ENCODE measurements at places on chromosomes 4 and X.

DNA sequence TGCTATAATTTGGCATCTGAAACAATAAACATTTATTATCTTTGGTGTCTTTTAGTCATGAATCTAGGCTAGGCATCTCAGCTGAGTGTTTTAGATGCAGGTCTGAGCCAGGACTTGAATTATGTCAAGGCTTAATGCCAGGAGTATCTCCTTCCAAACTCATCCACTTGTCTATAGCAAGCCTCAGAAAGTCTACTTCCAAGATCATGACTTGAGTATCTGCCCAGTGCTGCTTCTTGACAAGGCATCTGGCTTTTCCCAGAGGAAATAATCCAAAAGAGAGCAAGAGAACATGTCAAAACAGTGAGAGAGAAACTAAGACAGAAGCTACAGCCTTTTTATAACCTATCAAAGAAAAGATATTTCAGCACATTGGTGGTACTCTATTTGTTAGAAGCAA lies 1052.1 kb upstream of the PCDH10 start:
- no peak for DNase-seq

DNA sequence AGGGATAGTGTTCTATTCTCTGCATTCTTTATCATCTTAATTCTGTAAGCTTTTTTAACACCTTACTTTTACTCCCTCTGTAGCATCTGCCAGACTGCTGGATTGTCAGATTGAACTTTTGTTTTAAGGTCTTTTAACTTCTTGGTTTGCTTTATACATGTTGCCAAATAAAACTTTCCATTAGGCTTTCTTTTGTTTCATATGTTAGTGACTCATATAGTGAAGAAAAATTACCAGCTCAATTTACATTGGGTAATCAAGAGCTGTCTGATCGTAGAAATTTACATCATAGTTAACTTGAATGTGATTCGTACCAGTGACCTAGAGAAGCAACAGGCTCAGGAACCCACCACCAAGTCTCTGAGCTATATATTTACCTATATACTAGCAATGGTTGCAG lies 28.5 kb upstream of the KLHL4 start:
- DNase-seq: no peak

DNA sequence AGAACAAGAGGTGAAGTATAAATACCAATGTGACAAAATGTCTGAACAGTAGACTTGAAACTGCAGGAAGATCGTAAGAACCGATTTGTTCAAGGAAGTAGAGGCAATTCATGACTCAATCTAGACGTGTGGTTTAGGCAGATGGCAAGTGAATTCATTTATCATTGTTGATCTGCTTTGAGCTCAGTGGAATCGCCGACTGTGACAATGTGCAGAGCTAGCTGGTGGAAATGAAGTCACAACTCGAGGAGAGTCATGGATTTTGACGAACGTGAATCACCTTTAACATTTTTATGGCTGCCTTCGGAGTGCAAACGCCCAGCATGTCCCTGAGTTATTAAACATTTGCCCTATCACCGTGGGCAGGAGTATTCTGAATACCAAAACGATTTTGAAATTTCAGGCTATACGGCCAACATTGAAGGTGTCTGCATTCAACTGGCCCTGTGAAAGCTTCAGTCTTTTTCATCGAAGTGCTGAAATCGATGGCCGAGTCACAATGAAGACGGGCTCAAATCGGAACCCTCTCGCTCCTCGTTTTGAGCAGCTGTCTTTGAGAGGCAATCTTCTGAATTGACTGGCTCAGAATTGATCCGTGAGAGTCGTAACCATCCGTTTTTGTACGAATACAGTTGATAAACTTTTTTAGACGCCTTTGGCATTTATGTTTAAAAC lies 689 bp upstream of the OGT start:
- DNase-seq: peak; percentile 56

GRCh38 chr4:22048323-22048722 lies 99.8 kb upstream of the KCNIP4 start:
- DNase-seq: no peak

- no peak for DNase-seq
These were observed 2706.8 kb downstream of the ARAP2 start for GRCh38 chr4:33537527-33537926.

- peak; percentile 60 for DNase-seq
These were observed 5.2 kb upstream of the TCEANC start for GRCh38 chrX:13647709-13648212.

DNA sequence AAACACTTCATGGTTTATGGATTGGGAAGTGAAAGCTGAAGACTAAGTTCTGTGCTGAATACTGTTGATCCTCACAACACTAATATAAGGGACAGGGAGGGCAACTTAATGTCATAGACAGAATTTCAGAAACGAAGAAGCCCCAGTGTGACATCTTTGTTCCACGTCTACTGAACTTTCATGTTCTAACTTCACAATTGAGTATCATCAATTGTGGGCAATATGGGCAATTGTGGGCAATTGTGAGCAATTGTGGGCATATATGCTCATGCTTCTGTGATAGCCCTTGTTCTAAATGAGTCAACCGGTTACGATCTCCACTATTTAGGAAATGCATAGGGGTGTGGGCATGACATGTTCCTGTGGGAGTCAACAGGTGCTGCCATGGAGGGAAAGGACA lies 33.7 kb downstream of the CYBB start:
- no peak for DNase-seq

GRCh38 chr4:145619639-145619996 lies 433 bp downstream of the MMAA start:
- peak; percentile 36 for DNase-seq

- DNase-seq: no peak
These were observed 230.2 kb upstream of the AGTR2 start for GRCh38 chrX:115940348-115940747.
